Hair follicular keratinocyte (primary cell): ENCODE measurements at places on chromosomes 1 and 21. TPM values are rescaled to one million over a fixed set of nuclear protein-coding genes. Genes with fewer than 3 reads are reported as not detected.

SPATA46 gene
- not detected in 2 replicates for total RNA-seq

ASTN1 gene
- total RNA-seq = not detected in 2 replicates

CR1 gene
- total RNA-seq = not detected in 2 replicates

PARK7 gene
- 287 and 365 TPM in 2 replicates for total RNA-seq

MAP1LC3C gene
- total RNA-seq = not detected in 2 replicates

FCRL6 gene
- total RNA-seq = not detected in 2 replicates

MYOCOS gene
- total RNA-seq = not detected in 2 replicates

MMP23B gene
- 0.08 and 3.7 TPM in 2 replicates for total RNA-seq

NBPF6 gene
- not detected in 2 replicates for total RNA-seq

CHIA gene
- total RNA-seq = not detected in 2 replicates

KCND3 gene
- 0.08 and 0.55 TPM in 2 replicates for total RNA-seq

CHIT1 gene
- total RNA-seq = not detected in 2 replicates

VHLL gene
- total RNA-seq = not detected in 2 replicates

IFI6 gene
- 9.5 and 30.0 TPM in 2 replicates for total RNA-seq

IPP gene
- 4.2 and 5.5 TPM in 2 replicates for total RNA-seq

L1TD1 gene
- total RNA-seq = 1.2 and 3.4 TPM in 2 replicates

LAMTOR2 gene
- 118 and 130 TPM in 2 replicates for total RNA-seq

SPRR2G gene
- total RNA-seq = not detected in 2 replicates

THEM4 gene
- total RNA-seq = 10.7 and 11.8 TPM in 2 replicates

GFI1 gene
- total RNA-seq = 0.08 TPM in 1 of 2 replicates, not detected in the other

MPL gene
- total RNA-seq = 0.08 and 0.34 TPM in 2 replicates

ABCG1 gene
- 2.3 and 7.4 TPM in 2 replicates for total RNA-seq

LINGO4 gene
- not detected in 2 replicates for total RNA-seq

CAMK1G gene
- not detected in 2 replicates for total RNA-seq

GJB3 gene
- 225 and 274 TPM in 2 replicates for total RNA-seq

NHLH1 gene
- not detected in 2 replicates for total RNA-seq

SPATA21 gene
- not detected in 2 replicates for total RNA-seq

RGS16 gene
- total RNA-seq = 0.19 and 0.23 TPM in 2 replicates

GRHL3 gene
- 3.0 and 10.9 TPM in 2 replicates for total RNA-seq

PLA2G2F gene
- not detected in 2 replicates for total RNA-seq

BRINP2 gene
- 0.15 TPM in 1 of 2 replicates, not detected in the other for total RNA-seq
